Lung microvascular endothelial cell (primary cell): ENCODE measurements at places on chromosomes 2 and 18. TPM values are rescaled to one million over a fixed set of nuclear protein-coding genes. Genes with fewer than 3 reads are reported as not detected.

DNA sequence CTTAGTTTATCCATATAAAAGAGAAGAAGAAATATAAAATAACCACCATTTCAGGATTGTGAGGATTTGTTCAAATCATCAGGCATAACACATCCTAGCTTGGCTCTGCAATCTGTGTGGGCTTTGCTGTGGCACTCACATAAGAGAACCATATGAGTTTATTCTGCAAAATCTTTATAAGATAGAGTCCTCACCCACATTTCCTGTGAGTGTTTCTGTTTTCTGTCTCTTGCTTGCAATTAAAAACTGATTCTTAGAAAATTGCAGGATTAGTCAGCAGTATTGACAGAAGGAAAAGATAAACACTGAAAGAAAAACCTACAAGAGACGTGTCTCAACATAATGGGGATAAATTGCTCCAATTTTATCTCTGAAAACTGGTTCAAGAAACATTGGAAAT lies 258.5 kb downstream of the RND3 start:
- DNase-seq: no peak

The CCDC121 gene
- total RNA-seq: 1.1 and 2.6 TPM in 2 replicates

The VIL1 gene
- not detected in 2 replicates for total RNA-seq

DNA sequence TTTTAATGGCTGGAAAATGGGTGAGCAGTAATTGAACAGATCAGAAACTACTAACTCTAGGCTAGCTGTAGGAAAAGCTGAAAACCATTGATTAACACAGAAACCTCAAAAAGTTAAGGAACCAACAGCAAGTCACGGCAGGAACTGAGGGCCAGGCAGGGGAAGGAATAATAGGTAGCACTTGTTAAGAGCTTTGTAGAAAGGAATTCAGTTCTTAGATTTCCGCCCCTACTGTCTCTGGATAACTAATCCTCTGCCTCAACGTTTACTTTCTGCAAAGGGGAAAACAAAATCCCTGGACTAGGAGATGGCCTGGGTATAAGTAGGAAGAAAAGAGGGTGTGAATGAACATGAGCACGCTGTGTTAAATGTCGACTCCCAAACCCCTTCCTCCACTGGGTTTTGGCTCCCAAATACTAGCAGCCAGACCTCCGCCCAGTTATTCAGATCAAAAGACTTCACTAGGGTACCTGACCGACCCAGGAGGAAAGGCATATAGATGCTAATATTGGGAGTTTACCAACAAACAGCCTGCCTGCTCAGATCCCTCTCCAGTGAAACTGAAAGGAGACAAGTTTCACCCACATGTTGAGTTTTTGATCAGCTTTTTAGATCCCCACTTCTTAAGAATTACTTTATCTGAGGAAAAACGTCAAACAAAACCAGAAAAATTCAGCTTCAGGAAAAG lies 12.4 kb downstream of the SMAD2 start:
- DNase-seq: no peak

GRCh38 chr18:26504831-26505230 lies 43.5 kb downstream of the KCTD1 start:
- DNase-seq: no peak

DNA sequence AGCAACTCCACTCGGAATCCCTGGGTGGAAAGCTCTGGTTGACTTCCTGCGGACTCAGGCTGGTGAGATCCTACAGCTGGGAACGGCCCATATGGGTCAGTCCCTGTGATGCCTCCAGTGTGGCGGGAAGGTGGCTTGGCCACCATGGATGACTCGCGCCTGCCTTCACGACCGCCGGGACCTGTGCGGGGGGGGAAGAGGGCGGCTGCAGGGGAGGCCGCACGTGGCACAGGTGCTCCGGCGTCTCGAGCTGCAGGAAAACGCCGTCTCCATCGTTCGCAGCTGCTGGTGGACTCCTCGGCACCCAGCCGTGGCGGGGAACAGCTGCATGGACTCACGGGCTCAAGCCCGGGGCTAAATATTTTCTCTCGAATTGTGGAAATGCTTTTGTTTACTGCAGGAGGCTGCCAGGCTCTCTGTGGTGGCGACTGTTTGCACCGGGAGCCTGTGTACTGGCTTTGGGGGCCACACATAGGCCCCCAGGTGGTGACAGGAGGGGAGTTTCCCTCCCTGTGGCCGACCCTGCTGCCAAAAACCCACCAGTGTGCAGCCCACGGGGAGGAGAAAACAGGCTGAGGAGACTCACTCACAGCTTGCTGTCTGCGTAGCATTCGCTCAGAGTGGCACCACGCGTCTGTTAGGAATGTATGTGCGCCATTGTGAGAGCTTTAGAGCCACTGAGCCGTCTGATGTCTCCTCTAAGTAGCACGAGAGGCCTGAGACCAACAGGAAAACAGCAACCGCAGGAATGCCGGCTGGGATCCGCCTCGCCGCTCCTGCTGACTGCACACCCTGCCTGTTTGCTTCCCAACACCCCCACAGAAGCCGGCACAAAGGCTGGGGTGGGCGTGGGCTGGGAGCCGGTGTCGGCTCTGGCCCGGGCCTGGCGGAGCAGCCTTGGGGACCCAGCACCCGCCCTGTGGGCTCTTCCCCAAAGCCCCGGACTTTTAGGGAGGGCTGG lies 89.2 kb downstream of the NFATC1 start:
- DNase-seq: peak; percentile 86

DNA sequence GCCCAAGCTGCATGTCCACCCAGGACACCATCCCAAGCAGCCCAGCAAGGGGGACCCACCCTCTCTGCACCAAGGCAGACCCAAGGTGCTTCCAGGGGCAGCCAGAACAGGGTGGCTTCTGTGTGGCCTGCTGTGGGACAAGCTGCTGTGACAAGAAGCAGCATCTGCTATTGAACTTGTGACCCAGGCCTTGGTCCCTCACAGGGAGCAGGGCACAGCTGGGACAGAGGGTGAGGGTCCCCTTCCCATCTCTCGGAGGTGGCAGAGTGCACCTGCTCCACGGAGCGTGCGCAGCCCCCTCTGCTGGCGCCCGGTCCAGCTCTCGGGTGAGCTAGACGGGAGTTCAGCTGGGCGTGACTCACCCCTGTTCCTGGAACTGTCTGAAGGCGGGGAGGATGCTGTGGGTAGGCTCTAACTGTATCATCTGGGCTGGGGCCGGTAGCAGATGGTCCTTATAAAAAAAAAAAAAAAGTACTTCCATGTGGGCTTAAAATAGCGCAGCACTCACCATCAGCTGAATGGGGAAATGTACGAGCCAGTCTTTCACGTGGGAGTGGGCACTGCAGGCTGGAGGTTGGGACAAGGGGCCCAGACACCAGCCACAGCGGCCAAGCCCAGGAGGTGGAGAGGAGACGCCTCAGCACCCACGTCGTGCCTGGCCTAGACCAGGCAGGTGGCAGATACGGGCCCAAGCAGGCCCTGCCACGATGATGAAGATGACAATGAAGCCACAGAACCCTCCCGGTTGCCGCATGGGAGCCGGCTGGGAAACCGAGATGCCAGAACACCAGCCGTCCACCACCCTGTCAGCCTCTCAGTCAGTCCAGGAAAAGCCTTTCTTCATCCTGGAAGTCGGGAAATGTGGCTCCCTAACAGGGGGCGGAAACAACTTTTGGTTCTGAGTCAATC lies 136.8 kb upstream of the ID2 start:
- DNase-seq: no peak

DNA sequence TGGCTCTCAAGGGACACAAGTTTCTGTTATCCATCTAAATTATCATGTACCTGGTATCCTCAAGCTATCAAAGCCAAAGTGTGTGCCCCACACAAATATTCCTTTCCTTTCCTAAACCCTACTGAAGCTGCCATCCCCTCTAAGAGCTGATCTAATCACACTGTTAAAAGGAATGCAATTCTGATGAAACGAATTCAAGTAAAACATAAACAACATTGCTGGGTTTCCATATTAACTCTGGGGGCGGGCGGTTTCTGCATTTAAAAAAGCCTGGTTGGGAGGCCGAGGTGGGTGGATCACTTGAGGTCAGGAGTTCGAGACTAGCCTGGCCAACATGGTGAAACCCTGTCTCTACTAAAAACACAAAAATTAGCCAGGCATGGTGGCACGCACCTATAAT lies 41.9 kb upstream of the PCBP1 start:
- no peak for DNase-seq

GRCh38 chr2:3179208-3179607 lies 198.4 kb downstream of the EIPR1 start:
- no peak for DNase-seq

GRCh38 chr2:237725661-237726060 lies 72.9 kb upstream of the RBM44 start:
- DNase-seq: no peak

The PDCD1 gene
- not detected in 2 replicates for total RNA-seq

DNA sequence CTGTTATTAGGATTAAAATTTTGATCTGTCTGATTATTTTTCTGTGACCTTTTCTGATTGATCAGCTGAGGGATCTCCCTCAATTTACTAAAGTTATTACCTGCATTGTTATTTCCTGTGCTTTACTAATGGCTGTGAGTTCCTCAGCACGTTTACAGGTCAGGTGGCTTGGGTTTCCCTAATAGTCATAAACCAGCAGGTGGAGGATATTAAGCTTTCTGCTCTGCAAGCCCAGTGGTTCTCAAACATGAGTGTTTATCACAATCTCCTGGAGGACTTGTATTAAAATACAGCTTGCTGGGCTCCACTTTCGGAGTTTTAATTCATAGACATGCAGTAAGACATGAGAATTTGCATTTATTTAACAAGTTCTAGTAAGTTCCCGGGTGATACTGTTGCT lies 22.4 kb upstream of the UGP2 start:
- no peak for DNase-seq

DNA sequence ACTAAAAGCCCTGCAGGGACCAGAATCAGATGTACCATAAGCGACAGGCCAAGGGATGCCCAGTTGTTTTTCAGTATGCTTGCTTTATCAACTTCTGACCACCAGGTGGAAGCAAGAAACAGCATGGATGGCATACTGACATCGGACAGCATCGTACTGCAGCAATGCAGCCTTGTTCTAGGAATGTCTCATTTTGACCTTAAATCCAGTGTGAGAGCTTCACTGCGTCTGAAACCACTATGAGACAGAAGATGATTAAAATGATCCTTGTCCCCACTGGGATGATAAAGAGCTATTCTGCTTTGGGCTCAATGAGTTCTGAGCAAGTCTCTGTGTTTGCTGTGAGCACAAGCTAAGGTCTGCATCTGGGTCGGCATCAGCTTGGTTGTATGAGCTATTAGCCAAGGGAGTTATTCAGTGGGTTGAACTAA lies 54.3 kb downstream of the CDK15 start:
- peak; percentile 78 for DNase-seq

DNA sequence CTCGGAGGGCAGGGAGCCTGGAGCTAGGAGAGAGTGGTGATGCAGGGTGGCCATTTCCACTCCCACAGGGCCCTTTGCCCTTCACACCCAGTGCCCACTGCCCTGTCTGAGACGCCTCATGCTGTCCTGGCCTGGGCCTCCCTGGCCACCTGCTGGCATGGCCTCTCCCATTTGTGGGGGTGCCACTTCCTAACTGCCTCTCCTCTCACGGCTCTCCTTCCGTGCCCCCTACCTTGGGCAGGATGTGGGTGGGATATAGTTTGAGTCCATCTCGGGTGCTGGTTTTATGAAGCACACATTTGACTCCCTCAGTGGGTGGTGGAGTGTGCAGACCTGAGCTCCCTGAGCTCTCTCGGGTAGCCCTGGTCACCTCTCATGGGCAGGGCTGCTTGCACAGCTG lies 46.0 kb downstream of the DGKD start:
- no peak for DNase-seq

The NOSTRIN gene
- 0.40 and 1.1 TPM in 2 replicates for total RNA-seq

DNA sequence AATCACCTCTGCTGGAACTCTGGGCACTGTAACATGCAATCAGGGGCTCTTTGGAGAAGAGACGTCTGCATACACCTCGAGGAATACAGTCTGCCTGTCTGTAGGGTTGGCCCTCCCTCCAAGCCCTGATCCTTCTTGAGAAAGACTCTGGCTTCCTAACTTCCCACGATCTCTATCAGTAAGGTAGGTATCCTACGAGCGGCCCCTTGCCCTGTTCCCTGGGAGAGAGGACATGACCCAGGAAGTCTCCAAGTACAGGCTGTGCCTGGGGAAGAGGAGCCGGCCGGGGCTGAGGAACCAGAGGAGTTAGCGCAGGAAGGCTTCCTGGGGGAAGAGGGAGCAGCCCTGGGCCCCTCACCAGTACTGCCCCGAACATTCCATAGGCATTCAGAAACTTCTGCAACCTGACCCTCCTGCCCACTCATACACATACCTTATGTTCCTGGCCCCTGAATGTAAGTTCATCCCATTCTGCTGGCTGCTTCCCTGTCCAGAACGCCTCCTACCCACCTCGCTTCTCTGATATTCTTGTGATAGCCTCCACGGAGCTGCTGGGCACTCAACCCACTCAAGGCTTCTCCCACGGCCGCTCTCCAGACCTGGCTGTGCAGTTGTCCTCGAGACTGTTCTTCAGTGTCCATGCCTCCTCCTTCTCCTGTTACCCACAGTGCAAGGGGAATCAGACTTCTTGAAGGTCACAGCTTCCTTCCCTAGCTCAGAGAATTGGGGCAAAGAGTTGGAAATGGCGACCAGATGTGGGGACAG lies 116.1 kb downstream of the CYP26B1 start:
- DNase-seq: no peak

The CPO gene
- total RNA-seq: not detected in 2 replicates

- DNase-seq: no peak
These were observed 528.0 kb upstream of the TNP1 start for GRCh38 chr2:217387776-217388387.

DNA sequence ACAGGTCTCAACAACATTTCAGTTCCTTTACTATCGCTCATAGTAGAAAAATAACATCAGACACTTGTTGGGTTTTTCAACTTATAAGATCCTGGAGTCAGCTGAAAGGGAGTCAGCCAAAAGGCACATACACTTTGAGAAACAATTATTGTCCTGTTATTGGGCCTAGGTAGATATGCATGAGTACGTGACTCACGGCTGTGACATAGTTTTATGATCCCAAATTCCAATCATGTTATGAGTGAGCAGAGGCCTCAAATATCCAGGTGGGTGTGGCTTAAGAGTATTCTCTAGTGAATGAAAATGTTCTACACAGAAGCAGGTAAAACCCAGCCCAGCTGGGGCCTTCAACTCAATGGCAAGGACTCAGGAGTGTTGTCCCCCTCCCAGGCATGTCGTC lies 27.2 kb downstream of the SERPINB8 start:
- no peak for DNase-seq

DNA sequence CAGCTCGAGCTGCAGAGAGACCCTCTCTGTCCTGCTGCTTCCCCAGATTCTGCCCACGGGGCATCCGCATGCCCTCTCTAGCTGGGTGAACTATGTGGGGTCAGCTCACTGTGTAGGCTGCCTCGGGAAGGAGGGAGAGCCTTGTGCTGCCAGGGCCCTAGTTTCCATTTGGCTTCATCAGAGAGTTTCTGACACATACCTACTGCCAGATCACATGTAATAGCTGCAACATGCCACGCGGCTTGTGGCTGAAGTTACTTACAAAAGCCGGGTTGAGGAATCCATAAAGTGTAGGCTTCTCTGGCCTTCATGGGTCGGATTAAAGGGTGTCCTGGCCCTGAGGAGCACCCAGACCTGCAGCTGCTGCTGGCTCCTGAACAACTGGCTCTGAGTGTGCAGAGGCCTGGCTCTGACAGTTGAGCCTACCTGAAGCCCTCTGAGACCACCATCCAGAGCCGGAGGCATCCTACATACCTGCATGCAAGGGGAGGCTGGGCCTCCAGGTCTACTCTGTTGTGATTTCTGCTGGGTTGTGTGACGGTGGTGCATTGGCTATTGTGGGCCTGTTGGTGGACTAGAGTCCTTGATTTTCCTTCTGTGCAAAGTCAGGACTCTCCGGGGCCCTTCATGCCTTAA lies 130.0 kb downstream of the SH3RF3 start:
- DNase-seq: no peak

- no peak for DNase-seq
These were observed 110.3 kb downstream of the SP3 start for GRCh38 chr2:173854840-173855239.
